Hematopoietic multipotent progenitor cell treated with erythropoietin and hydrocortisone succinate and interleukin-3 and kit ligand, for 4 days (in vitro differentiated cells): ENCODE measurements at places on chromosomes 2 and 18.

DNA sequence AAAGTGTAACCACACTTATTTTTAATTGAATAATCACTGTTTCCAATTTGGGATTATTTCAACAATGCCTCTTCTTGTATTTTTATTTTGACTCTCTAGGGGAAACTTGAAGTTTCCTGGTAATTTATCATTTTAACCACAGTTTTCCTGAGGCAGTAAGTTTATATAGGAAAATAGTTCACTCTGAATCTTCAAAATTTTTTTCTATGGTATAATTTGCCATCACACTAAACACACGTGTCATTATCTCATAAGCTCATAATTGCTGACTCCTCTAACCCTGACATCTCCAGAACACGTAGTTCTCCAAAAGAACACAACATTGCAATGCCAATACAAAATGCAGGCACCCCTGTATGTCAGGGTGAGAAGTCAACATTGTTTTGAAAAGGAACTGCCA is 102.2 kb upstream of the FZD7 start:
- no peak for DNase-seq

DNA sequence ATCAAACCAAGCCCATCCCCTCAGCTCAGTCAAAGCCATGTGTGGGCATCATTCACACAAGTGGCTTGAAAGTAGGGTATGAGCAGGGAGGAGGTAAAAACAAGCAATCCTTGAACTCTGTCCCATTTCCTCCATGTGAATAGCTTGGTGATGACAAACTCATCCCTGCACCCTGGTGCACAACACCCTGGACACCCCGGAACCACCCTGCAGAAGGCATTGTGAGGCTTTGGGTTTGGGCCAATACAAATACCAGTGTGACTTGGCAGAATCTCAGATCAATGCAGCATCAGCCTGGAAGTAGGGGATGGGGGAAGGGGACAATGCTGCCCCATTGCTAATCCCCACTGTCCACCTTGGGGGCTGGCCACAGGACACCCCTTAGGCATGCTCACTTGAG is 28.6 kb downstream of the TGFA start:
- no peak for DNase-seq

DNA sequence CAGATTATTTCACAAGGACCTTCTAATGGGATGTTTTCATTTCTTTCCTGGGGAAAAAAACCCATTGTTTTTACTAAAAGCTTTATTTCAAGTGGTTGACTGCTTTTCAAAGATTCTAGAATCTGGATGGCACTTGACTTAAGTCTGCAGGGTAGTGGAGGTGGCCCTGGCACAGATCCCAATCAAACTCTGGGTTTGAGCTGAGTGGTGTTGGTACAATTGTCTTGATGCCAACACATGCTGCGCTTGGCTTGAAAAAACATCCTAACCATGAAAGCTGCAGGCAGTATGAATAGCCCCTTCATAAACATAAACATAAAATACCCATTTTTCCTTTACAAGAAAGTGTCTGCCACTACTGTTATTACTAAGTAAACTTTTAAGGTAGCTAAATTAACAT is 3.6 kb downstream of the PAPOLG start:
- DNase-seq: no peak

DNA sequence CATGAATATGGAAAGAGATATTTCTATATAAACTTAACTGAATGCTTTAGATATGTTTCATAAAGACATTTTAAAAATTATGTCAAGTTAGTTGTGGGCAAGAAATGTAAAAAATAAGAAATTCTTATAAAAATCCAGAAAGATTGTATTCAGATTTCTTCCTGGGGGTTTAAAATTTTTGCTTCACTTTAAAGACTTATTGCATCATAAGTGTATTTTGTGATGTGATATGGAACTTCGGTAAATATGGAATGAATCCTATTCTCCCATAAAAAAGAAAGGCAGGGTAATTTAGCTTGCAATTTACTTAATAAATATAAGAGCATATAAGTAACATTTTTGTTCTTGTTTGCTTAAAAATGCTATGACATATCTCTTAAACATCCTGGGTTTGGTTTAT is 104.8 kb upstream of the CWC22 start:
- DNase-seq: no peak

- no peak for DNase-seq
Observed at GRCh38 chr2:145654156-145654555, 1134.2 kb upstream of the ZEB2 start.

DNA sequence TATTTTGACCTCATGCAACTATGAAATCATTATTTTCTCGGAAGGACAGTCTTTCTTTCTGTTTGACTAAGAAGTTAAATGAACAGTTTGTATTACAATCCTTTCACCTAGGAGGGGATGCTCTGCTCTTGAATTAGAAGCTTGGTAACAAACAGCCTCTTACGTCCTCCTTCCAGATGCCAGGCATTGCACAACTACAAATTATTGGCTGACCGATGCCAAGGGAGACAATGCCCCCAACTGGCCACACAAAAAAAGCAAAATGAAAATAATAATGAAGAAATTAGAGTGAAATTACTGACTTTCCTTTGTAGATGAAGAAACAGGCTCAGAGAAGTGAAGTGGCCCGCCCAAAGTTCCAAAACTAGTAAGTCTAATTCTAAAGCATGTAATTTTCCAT is 177.9 kb downstream of the CYRIA start:
- DNase-seq: peak; percentile 91

- no peak for DNase-seq
Observed at GRCh38 chr18:65336411-65336810, 414.4 kb upstream of the CDH7 start.

- no peak for DNase-seq
Observed at GRCh38 chr18:74994502-74995418, 214.2 kb downstream of the PTGR3 start.

- DNase-seq: peak; percentile 77
Observed at GRCh38 chr2:45134726-45135125, 125.5 kb upstream of the SIX2 start.

DNA sequence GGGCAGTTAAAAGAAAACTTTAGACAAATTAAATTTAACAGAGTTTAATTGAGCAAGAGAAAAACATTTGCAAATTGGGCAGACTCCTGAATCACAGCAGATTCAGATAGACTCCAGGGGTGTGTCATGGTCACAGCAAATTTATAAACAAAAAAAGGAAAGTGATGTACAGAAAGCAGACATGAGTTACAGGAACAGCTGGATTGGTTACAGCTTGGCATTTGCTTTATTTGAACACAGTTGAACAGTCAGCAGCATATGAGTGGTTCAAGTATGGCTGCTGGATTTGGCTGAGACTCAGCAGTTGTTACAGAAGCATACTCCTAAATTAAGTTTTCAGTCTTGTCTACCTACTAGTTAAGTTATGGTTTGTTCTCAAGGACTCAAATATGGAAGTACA is 82.3 kb upstream of the NYAP2 start:
- no peak for DNase-seq

GRCh38 chr2:178761759-178762371 is 45.4 kb downstream of the TTN start:
- DNase-seq: peak; percentile 74

- no peak for DNase-seq
Observed at GRCh38 chr2:215746226-215746886, 267.0 kb downstream of the MREG start.

DNA sequence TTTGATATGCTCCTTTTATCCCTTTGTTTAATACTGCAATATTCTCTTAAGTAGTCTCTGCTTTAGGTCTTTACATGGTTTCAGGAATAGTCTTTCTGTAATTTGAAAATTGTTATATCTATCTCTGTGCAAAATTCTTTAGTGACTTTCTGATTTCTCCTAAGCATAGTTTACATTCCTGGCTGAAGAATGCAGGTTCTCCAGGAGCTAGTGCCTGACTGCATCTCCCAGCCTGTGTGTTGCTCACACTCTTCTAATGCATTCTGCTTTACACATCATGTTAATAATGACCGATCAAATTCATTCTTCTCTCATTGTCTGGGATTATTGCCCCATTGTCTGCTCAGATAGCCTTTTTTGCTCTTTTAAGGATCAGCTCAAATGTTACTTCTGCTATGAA is 1349.2 kb downstream of the DSC3 start:
- no peak for DNase-seq

- DNase-seq: peak; percentile 26
Observed at GRCh38 chr2:215664847-215665525, 229.1 kb upstream of the FN1 start.

- no peak for DNase-seq
Observed at GRCh38 chr2:38505779-38506178, 96.9 kb downstream of the HNRNPLL start.

GRCh38 chr2:199806179-199806578 is 44.8 kb downstream of the FTCDNL1 start:
- DNase-seq: no peak

DNA sequence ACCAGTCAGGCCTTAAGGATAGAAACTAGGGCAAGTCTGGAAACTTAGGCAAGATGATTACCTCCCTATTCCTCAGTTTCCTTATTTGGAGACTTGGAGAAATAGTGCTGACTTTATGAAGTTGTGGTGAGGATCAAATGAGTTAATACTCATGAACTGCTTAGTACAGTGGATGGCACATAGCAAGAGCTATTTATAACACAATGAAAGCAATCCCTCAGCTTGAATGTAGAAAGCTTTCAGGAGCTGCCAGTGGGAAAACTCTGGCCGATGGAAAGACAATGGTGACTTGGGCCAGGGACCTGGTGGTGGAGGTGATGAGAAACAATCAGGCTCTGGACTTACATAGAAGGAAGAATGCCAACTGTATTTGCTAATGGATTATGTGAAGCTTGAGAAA is 269.4 kb upstream of the THUMPD2 start:
- DNase-seq: no peak

- no peak for DNase-seq
Observed at GRCh38 chr18:38884050-38884449, 1318.5 kb upstream of the CELF4 start.
